Suppressor macrophage treated with lipopolysaccharide for 4 hours (primary cell): ENCODE measurements at places on chromosomes 1 and 21.

GRCh38 chr1:51214615-51215131 lies 21.4 kb upstream of the RNF11 start:
- no peak for DNase-seq

- no peak for DNase-seq
These were observed 367.3 kb downstream of the SMYD3 start for GRCh38 chr1:246139745-246140182.

GRCh38 chr1:23922321-23922943 lies 9.3 kb upstream of the CNR2 start:
- DNase-seq = no peak

DNA sequence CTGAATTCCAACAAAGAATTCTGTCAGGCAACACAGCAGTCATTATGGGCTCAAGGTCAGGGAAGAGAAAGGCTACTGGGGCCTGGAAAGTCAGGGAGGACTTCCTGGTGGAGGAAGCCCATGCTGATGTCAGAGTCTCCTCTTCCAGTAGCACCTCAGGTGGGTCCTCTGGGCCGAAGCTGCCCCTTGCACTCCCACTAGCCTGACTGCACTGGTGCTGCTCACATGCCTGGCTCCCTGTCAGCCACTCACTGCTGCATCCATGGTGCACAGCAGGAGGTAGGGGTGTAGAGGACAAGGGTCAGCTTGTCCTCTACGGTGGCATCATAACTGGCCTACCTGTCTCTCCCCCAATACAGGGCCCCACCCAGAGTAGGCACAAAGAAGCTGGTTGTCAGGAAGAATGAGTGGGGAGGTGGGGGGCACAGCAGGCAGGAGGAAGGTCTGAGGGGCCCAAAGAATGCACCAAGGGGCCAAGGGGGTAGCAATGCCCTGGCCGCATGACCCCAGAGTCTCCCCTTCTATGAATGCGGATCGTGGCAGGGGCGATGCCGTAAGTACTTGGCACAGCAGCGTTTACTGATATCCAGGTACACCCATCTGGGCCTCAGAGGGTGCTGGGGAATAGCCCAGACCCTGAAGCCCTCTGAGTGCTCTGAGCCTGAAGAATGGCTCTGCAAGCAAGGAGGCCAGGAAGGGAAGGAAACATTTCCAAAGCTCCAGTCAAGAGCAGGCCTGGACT lies 80.3 kb downstream of the GLIS1 start:
- no peak for DNase-seq

- peak; percentile 61 for DNase-seq
These were observed 121.1 kb downstream of the LACTBL1 start for GRCh38 chr1:22851517-22851916.

GRCh38 chr1:174258148-174258550 lies 98.8 kb downstream of the RABGAP1L start:
- peak; percentile 40 for DNase-seq

DNA sequence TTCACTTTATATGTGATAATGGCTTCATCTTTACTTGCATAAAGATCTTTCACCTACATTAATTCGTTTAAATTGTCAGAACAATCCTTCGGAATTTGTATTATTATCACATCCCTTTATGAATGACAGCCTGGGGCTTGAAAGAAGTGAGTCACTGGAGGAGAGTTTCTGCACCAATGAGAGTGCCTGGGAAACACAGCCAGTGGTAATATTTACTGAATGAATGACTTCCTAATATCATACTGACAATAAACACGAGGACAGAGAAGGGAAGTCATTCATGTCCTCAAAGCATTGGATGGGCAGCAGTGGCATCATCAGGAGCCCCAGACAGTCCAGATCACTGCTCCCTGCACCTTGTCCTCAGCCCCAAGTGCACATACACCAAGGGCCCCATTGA lies 40.7 kb upstream of the PDE4B start:
- DNase-seq = no peak

GRCh38 chr1:6554907-6555778 lies at the start of gene TAS1R1:
TSS of gene TAS1R1 (plus strand) at chr1:6555307. CDS start at chr1:6555374, 67 bp downstream.
- no peak for DNase-seq

DNA sequence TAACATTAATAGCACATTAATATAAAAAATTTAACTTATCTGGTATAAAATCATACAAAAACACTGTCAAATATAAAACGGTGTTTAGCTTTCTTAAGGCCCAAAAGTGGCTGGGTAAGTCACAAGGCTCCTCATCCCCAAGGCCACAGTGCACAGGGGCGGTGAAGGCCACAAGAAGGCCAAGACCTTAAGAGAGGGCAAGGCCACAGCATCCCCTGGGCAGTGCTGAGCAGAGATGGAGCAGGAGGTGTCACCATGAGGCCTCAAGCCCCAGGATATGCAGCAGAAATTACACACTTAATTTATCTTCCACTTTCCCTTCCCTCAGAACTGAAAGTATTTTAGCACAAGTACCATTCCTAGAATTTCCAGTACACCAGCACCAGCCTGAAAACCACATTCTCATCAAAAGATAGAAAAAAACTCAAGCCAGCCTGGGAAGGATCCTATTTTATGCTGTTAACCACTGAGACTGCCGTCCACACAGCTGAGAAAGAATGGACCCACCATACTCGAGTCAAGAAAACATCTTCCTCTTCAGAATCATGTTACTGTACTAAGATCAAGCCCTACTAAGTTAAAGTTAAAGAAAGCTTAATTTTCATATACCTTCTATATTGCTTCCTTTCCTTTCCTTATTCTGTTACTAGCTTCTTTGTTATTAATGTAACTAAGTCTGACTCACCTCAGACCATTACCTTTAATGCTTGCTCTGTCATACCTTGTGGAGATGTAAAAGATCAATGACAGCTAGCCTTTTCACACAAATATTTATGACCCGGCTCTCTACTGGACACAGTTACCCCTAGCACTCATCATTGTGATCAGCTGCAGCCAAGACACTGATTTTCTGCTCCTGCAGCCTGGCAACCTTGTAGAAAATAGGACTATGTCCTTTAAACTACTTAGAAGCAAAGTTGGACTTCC lies 26.4 kb upstream of the FMO1 start:
- DNase-seq = no peak

DNA sequence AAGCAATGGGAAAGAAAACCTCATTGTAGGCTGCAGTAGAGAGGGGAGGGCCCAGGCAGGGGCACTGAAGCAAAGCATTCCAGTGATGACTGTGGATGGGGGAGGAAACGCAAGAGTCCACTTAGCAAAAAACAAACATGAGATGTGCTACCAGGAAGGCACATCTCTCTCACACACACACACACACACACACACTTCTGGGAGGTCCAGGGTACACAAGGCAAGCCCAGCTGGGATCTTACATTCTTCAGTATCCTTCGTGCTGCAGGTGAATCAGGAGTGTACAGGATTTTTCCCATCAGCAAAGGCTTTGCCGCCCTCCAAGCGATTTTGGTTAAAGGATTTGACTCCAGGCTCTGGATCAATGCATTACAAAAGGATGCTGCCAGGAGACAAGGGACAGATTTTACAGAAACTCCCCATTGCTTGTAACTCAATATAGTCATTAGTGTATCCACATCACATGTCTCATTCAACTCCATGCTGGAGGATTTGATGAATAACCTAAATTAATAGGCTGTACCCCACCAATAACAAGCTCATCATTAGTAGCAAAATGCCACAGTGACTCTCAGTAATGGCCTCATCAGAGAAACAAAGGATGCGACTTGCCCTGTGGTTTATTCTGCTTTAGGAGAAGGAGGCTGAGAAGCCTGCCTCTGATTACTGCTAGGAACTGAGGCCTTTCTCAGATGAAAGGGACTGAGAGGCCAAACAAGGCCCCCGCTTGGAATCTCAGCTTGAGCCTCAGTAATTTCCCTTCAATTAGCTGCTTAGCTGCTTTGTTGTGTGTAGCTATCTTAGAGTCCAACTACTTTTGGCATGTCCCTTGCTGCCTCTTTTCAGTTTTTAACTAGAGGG lies 41.6 kb downstream of the ABCA4 start:
- DNase-seq = no peak

- peak; percentile 67 for DNase-seq
These were observed 29.4 kb upstream of the PPP2R5A start for GRCh38 chr1:212255705-212256307.

DNA sequence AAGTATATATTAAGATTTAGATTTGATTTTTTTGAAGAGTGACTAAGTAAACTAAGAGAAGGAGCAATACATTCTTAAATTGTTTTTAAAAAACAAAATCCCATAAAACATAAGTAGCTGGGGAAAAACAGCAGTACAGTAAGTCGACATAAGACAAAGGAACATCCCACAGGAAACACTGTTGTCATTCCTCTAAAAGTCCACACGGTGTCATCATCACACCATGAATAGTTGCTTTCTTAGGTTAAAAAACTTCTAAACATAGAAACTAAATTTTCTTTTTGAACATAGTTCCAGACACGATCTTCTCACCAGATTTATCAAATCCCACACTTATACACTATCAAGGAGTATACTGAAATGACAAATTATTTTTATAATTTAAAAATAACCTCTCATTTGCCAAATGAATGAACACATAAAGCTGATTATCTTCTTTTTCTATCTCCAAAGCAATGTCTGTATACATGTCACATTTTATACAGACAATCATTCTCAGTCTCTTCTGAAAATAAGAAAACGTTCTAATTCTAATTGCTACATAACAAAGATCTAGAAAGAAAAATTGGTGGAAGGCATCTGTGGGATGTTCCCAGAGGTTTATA lies 15.8 kb downstream of the ODF2L start:
- DNase-seq = peak; percentile 68

GRCh38 chr1:43878440-43878839 lies 55.2 kb upstream of the ARTN start:
- no peak for DNase-seq
